ENCODE measurements at places on chromosomes 3 and 15.

GRCh38 chr3:71759401-71759800, 5.7 kb downstream of the GPR27 start:
- DNase-seq = no peak

GRCh38 chr15:95323796-95324195, 1006.7 kb upstream of the NR2F2 start:
- no peak for DNase-seq

DNA sequence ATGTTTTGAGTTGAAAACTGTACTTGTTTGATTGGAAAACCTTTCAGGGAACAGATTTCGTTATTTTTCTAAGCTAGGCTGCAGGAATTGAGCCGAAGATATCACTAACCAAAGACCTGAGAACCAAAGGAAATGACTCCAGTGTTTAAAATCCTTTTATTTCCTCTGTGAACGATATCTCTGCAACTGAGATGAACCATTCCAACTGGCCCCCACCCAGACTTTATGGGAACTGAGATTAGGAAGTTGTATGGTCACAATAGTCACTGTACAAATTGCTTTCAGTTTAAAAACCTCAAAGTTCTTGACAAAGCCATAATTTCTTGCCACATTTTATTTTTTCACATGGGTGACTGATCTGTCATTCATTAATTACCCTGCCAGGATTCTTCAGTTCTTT, 232.4 kb downstream of the RBMS3 start:
- no peak for DNase-seq

- no peak for DNase-seq
Observed at GRCh38 chr3:71528816-71529215, 54.7 kb downstream of the FOXP1 start.

DNA sequence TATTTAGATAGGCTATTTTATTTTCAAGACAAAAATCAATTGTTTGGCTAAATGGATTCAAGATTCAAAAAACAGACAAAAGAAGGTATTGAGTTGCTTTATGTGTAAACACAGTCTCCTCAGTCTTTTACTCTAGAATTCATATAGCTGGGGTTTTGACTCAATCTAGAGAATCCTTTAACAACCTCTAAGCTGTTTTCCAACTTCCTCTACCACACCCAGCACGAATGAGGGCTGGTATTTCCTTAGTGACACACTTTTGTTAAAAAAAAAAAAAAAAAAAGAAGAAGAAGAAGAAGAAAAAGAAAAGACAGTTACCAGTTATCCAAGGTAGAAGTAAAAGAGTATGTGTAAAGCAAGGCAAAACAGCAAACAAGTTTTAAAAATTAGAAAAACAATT, 732.8 kb upstream of the GOLIM4 start:
- no peak for DNase-seq

GRCh38 chr15:67024998-67025368, 40.4 kb upstream of the SMAD3 start:
- no peak for DNase-seq

DNA sequence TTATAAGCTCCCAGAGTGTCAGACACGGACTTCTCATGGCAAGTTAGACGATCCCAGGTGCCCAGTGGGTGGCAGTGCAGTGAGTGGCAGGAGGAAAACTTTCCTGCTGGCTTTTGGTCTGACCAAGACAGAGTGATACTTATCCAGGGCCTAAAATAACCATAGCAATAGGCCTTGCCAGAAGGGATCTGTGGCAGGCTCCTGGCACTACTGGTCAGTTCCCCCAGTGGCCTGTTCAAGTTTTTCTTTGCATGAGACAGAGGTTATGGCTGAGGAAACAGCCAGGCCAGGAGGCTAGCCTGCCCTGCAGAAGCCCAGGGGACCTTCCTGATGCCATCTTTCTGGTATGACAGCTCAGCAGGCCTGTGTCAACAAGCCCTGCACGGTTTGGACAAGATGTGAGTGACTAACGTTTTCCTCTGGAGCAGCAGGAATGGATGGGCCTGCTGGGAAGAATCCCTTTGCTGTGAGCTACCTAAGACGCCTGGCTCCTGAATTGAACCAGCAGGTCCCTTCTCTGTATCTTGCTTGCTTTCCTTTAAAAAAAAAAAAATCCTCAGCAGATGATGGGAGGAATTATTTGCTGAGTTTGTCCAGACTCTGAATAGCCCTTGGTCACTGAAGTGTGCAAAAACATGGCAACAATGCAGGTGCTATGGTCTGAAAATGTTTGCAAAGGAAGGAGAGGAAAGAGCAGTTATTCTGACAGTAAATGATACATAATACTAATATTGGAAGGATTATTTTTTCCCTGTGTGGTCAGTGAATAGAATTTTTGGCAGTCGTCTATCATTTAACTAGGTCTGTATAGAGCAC, 18.0 kb downstream of the SCG5 start:
- DNase-seq = no peak

- no peak for DNase-seq
Observed at GRCh38 chr15:50278496-50278895, 13.0 kb upstream of the HDC start.

- DNase-seq = no peak
Observed at GRCh38 chr3:106117490-106117858, 248.7 kb upstream of the CBLB start.

- DNase-seq = no peak
Observed at GRCh38 chr3:102053375-102053989, 204.2 kb downstream of the NFKBIZ start.

DNA sequence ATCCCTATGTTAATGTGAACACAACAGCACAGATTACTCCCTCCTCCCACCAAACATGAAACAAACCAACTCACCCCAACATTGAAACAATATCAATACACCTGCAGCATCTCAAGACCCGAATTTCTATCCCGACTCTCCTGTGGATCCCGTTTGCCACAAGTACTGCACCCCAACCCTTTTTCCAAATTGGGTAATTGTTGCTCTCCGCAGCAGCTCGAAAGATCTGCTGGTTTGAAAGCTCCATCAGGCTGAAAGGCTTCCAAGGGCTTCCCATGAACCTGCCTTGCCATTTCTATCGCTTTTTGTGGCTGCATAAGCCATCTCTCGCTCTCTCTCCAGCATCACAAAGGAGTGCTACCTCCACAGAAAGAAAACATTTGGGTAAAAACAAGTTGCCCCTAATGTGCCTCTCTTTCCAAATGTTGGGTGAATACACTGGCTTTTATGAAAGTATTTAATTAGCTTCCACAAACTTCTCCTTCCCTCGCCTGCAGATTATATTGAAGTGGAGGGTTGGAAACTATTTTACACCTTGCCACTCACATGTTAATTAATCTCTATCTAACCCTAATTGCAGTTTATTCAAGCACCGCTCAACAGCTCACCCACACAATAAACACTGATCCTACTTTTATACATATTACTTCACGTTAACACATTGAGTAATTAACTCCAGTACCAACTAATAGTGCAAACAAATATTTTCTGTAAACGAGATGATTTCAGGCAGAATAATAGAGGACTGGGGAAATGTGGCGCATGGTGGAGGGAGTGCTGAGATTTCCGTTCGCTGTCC, 2.5 kb upstream of the FEZF2 start:
- no peak for DNase-seq

DNA sequence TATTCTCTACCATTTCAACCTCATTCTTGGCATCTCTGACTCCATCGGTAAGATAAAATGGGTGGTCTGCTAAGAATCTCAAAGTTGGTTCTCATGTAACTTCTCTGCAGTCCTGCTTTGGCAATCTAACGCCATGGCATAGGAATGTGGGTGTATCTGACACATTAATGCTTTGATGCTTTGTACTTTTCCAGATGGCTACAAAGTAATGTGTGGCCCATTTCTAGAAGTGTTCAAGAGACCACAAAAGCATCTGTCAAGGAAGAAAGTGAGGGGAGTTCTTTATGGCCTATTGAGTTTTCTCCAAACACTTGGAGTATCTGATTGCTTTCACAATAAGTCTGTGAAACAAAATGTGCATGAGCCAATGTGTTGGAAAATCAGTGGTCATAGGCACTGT, 339.9 kb upstream of the TGFBR2 start:
- DNase-seq = no peak

DNA sequence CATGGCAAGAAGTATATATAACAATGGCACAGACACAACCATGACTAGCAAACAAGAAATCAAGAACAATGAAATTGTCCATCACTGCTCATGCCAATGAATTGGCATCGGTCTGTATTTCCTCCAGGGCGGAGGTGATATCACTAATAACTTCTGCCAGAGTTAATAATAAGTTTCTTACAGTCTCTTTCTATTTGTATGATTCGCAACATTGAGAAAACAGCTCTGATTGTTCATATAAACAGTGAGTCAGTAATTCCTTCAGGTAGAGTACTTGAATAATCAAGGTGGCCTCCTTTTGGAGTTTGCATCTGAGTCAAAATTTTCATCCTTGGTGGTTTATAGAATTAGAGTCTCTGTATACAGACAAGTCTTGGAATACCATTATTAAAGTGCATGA, 8.3 kb upstream of the SPICE1 start:
- no peak for DNase-seq

- no peak for DNase-seq
Observed at GRCh38 chr3:167110901-167111300, 269.2 kb downstream of the ZBBX start.

GRCh38 chr3:150419076-150419868, 11.2 kb downstream of the TSC22D2 start:
- DNase-seq = no peak

DNA sequence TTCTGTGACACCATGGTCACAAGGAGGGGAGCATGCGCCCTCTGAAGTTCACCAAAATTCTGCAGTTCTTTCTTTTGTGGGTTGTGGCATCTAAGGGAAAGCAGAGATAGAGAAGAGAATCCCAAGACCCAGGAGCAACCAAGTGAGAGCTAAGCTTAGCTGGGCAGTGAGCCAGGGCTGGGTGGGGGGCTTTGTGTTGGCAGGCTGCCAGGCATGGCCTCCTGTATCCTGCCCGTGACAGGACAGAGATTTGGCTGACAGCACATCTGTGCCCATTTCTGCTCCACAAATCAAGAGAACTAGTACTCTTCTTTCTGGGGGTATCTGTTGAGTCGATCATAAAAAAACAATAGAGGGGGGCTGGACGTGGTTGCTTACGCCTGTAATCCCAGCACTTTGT, 66.2 kb downstream of the NMNAT3 start:
- DNase-seq = no peak

DNA sequence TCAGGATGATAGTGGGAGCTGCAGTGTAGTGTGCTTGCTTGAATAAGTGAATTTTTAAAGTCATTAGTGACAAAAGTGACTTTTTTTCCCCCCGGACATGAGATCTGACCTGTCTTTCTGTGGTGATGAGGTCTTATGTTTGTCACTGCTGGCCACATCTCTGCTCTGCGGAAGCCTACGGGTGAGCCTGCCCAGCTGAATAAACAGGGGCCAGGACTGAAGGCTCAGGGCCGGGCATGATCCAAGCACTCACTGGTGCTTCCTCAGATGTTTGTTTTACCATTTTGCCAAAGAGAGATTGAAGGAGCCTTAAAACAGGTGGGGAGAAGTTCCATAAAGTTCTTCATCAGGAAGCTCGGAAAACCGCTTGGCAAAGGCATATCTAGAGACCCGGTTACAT, 35.0 kb downstream of the RPL39L start:
- DNase-seq = no peak

- no peak for DNase-seq
Observed at GRCh38 chr3:143627336-143627735, 220.9 kb downstream of the SLC9A9 start.

GRCh38 chr3:54506603-54507002, 384.3 kb downstream of the CACNA2D3 start:
- no peak for DNase-seq

GRCh38 chr3:27533261-27533607, 49.0 kb upstream of the SLC4A7 start:
- DNase-seq = no peak

DNA sequence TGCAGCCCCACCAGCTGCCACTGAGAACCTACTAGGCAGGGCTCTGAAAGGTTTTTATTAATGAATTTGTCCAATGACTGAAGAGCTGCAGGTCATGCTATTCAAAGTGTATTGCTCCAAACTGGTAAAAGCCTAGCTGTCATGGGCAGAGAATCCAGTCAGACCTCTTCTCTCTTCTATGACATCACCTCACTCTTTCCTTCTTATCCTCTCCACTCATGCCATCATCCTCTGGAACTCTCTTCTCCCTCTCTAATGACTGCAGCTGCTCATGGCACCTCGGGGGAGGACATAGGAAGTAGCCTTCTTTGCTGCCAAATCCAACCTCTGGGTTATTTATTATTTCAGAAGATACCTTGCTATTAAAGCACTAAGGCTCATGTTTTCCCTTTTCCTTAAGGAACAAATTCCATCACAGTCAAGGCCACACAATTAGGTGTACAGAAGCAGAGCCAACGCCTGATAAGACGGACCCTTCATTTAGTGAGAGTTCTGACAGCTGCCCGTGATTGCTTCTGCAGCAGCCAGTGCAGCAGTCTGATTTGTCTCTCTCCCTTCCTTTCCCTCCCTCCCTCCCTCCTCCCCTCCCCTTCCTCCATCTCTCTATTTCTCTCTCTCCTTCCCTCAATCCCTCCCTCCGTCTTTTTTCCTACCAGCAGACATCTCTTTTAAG, 87.0 kb upstream of the ONECUT1 start:
- DNase-seq = no peak

DNA sequence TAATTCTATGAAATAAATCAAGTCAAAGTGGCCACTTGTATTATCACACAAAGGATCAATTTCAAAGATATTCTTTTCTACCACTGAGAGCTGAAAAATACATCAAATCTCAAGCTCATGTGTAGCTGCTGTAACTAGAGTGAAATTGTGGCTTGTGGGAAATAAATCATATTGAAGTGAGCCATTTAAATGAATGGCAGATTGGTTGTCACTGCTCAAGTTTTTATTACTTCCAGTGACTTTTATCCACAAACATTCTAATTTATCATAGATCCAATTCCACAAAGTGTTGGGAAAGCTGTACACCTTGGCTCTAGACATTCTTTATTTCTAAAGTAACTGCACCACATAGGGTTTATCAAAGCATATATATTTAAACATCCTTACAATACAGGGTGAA, 285.4 kb downstream of the CNTN3 start:
- DNase-seq = no peak

GRCh38 chr3:196141052-196141865, 59.4 kb upstream of the TFRC start:
- DNase-seq = no peak

DNA sequence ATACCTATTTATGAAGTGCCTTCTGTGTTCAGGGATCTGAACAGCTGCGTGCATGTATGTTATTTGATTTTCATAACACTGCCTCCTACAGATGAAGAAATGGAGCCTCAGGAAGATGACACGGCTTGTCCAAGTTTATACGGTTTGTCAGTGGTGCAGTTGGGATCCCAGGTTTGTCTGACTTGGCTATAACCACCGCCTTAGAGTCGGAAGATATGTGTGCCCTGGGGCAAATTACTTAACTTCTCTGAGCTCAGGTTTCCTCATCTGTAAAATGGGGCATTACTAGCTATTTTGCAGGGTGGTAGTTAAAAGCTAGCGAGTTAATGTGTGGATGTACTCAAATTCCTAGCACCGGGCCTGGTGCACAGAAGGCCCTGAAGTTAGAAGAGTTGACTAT, 54.1 kb upstream of the ANP32A start:
- DNase-seq = no peak

All from coronary artery (tissue), 2 donors.